ENCODE measurements at places on chromosomes 12 and 14.
A peak's percentile ranks its signal among the peaks of the same experiment; 100 is the strongest.

GRCh38 chr12:76964784-76965571, 86.2 kb upstream of the CSRP2 start:
- no peak for DNase-seq

- peak; percentile 28 for DNase-seq
These were observed 614 bp upstream of the ARF6 start for GRCh38 chr14:49892301-49892635.

- DNase-seq: no peak
These were observed 4.7 kb downstream of the IFT43 start for GRCh38 chr14:75990297-75990696.

- DNase-seq: no peak
These were observed at the start of gene RDH5 for GRCh38 chr12:55720071-55720564. Gene RDH5 (plus strand): TSS chr12:55720393. CDS start chr12:55721185, 792 bp downstream.

DNA sequence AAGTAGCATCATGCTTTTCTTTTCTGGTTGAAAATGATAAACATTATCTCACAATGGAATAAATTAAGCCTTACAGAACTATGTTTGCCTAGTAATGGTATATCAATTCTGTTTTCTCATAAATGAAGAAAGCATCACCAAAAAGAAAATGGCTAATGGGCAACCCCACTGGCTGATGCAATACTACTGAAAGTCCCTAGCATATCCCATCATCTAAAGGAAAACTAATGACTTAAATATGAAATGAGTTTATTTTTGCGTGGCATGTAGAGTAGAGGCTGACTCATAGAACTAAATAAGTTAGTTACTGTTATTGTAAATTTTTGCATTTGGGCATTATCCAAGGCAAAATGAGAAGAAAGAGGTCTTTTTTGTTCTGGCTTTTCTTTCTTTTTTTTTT, 1156.3 kb upstream of the SEL1L start:
- DNase-seq: no peak

GRCh38 chr14:80948291-80948690, 6.8 kb upstream of the CEP128 start:
- DNase-seq: no peak

GRCh38 chr12:64681200-64682052, 71.1 kb downstream of the RASSF3 start:
- DNase-seq: no peak

DNA sequence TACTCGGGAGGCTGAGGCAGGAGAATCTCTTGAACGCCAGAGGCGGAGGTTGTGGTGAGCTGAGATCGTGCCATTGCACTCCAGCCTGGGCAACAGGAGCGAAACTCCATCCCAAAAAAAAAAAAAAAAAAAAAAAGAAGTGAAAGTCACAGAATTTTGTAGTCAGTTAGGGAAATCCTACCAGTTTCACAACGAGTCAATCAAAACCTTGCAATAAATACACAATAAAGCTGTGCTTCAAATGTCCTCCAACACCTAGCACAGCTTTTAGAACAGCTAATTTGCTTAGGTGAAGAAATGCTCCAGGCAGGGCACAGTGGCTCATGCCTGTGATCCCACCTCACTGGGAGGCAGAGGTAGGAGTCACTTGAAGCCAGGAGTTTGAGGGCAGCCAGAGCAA, 112.8 kb upstream of the ATF7IP start:
- DNase-seq: no peak

DNA sequence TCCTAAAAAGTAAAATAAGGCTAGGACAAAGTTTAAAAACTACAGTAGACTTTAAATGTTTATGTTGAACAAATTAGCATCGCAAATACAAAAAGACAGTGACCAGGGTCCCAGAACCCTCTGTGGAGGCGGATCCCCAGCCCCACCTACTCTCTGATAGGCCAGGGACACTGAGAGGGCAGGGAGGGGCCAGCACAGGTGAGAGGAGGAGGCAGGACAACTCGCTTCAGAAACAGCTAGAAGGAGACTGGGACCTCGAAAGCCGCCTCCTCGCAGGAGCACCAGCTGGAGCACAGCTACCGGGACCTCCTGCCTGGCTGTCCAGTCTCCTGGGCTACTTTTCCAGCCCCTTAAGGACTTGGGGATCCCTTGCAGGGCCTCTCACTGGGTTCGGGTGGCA, 992 bp downstream of the DNAH10 start:
- no peak for DNase-seq

DNA sequence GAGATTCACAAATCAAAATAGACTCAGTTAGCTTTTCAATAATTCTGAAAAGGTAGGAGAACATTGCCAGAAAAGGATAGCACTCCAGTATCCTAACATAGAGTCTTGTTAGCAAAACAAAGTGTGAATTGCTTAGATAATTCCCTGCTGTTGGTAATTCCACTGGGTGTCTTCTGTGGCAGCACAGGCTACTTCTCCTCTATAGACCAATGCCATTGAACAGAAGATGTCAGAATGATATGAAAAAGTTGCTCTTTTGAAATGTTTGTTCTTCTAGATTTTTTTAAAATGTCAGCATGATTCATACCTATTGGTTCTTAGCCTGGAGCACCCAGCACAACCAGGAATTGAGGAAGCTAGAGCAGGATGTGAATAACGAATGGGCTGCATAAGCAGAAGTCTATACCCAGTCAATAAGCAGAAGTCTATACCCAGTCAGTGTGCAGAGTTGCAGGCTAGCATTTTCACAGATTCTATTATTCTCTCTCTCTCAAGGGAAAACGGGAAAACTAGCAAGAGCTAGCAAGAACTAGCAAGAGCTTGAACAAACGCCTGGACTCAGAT, 112.8 kb downstream of the SYT1 start:
- no peak for DNase-seq

DNA sequence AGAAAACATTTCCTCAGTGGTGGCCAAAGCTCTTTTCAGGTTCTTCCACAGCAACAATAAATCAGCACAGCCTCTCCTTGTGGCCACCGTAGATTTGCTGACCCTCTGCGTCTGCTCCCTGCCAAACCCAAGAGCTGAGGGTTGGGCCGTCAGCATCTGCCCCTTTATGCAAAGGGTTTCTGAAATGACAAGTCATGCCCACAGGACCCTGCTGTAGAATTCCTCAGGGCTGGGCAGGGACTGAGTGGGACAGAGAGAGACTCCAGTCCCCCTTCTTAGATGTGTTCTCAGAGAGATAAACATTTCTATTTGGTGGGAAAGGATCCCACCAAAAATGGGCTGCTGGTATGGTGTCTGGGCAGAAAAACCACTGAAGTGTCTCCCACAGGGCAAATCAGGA, 233.0 kb upstream of the PLXNC1 start:
- no peak for DNase-seq

DNA sequence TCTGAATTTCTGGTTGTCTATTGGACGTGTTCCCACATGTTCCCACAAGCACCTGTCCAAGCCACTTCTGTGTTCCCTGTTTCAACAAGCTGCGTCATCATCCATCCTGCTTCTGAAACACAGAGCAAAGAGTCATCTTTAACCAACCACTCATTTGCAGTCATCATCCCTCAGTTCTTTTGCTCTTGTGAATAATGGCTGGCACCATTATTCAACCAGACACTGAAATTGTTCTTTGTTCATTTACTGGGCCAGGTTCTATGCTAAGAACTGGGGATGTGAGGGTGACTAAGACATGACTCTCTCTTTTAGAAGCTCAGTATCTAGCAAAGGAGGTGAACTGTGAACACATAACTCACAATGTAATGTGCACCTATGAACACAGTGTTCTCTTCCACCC, 40.7 kb upstream of the ANO4 start:
- no peak for DNase-seq

- DNase-seq: no peak
These were observed 18.9 kb downstream of the KIF26A start for GRCh38 chr14:104157016-104157928.
